D341Med (cell line): ENCODE measurements at places on chromosomes 6 and 20.

DNA sequence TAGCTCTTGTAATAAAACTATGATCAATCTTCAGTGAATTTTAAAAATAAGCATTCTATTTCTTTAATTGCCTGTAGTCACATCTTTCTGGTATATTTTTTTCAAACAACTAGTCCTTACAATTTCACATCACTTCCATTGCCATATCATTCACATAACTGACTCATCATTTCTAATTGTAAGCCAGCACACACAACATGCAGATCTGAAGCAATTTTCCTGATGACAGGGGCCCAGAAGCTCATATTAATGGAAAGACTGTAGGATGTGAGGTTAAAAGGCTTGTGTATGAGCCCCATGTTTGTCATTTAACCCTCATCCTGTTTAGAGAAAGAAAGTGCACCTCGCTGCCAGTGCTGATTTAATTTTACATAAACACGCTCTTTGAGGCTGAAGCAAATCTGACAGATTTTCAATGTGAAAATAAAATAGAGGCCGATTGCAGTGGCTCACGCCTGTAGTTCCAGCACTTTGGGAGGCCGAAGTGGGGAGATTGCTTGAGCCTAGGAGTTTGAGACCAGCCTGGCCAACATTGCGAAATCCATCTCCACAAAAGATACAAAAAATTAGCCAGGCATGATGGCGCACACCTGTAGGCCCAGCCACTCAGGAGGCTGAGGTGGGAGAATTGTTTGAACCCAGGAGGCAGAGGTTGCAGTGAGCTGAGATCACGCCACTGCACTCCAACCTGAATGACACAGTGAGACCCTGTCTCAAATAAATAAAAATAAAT lies 40.1 kb upstream of the LTV1 start:
- DNase-seq, result no peak

- peak; percentile 73 for DNase-seq
These were observed 883 bp upstream of the DBNDD2 start for GRCh38 chr20:45407067-45407745.

DNA sequence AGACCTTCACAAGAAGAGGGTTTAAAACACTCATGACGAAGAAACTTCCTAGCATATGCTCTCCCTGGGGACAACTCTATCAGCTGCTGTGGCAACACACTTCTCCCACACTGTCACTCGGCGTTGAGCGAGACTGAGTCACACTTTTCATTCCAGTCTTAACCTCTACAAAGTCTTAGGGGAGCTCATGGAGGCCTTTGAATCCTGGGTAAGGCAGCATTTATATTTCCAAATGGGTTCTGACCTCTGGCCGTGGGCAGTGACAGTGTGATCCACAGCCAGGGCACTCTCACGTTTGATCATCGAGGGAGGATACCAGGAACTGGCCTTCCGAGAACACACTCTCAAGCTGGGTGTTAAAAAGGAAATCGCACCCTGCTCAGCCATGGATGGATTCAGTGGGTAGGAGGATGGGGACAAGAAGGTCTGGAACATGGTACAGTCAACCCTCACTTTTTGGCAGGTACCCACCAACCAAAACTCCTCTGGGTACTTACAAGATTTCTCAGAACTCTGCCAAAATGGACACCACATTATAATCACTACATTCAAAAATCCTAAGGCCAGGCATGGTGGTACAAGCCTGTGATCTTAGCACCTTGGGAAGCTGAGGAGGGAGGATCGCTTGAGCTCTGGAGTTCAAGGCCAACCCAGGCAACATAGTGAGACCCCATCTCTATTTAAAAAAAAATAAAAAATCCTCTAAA lies 19.6 kb downstream of the RRBP1 start:
- DNase-seq, result no peak

- peak; percentile 40 for DNase-seq
These were observed 98.0 kb downstream of the SNAP25 start for GRCh38 chr20:10316582-10316981.

DNA sequence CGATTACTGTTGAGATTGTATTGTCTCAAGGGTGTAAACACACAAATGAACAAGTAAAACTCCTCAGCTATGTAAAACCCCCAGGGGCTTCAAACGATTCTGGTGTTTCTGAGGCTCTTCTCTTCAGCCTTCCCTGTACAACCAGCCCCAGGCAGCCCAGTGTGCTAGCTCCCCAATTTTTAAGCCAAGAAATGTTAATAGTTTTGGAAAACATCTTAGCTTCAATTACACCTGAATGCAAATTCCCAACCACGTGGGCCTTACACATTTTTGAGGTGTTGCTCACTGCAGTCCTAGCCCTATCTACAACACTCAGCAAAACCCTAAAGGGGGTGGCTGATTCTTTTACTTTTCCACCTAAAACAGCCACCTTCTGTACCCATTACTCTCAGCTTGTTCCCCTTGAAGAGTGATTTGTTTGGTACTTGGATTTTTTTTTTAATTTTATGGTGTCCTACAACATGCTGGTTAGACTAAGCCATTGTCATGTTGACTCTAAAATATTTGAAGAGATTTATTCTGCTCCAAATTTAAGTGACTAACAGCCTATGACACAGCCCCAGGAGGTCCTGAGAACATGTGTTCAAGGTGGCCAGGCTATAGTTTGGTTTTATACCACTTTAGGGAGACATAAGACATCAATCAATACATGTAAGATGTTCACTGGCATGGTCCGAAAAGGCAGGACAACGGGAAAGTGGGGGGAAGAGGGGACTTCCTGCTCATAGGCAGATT lies 48.7 kb downstream of the ADAT2 start:
- DNase-seq, result no peak

DNA sequence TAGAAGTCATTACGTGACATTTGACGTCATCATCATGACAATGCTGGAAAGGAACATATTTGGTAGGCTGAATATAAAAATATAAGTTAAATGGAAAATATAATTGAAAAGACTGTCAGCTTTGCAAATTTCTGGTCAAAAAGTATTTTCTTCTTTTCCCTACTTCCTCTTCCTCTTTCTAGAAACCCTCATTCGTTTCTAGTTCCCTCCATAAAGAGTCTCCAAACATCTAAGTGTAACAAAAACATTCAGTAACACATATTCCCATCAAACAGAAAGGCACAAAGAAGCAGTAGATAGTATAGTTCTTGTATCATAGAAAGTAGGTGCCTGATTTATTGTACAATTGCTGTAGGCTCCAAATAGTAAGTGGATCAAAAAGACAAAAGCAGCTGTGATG lies 150.8 kb upstream of the FAM83B start:
- no peak for DNase-seq

GRCh38 chr6:15389765-15390723 lies 144.2 kb downstream of the JARID2 start:
- peak; percentile 76 for DNase-seq

- no peak for DNase-seq
These were observed 809.3 kb downstream of the HACE1 start for GRCh38 chr6:104050455-104050854.

- no peak for DNase-seq
These were observed 2.5 kb downstream of the PPDPF start for GRCh38 chr20:63522981-63523611.

DNA sequence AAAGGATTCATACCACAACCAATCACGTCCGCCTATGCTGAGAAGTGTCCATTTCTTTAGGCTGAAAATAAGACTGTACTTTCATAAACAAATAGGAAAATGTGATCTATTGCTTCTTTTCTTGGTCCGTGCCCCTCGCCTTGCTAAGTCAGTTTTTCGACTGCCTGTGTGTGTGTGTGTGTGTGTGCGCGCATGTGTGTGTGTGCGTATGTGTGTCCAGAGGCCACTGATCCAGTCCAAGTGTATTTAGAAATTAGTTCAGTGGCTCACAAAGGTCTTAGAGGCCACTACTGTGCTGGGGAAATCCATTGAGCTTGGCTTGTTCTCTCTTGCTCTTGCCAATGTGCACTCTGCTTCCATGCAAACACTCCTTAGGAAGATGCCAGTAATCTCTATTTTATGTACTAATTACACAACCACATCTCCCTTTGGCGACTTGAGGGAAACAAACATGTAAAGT lies 50.5 kb downstream of the SLC22A23 start:
- no peak for DNase-seq

DNA sequence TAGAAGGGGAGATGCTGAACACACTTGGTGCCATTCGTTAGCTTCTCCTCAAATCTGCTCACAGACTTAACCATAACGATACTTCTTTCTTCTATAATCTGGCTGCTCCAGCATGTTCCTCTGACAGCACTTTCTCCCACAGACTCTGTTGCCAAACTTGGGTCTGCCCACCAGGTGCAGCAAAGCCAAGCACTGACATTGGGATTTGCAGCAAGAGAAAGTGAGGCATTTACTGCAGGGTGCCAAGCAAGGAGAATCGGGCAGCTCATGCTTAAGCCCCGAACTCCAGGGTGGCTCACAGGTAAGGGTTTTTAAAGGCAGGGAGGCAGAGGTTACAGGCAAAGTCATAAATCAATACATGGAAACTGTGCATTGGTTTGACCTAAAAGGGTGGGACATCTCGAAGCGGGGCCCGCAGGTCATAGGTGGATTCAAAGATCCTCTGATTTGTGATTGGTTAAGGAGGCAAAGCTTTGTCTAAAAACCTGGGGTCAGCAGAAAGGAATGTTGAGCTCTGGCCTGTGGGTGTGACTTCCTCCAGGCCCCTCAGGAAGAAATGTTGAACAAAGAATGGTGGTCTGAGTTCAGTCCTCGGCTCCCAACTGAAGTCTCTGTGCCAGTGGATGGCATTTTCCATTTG lies 25.1 kb upstream of the PNPLA1 start:
- DNase-seq, result no peak

DNA sequence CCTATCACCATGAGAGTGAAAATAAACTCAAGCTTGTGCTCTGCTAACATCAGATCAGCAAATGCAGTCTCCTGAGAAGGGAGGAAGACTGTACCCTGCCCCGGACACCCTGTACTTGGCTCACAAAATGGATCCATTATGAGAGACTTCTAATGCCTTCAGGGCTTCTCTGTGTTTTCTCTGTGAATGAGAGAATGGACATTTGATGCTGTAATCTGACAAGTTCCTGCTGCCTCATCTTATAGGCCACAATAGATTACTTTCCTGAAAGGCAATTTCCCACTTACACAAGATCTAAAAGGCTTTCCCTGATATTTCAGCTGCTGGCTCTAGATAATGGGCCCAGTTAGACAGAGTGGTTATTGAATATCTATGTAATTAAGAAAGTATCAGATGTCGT lies 117.2 kb downstream of the OTOR start:
- no peak for DNase-seq

- DNase-seq, result no peak
These were observed 67.8 kb upstream of the CITED2 start for GRCh38 chr6:139442188-139442671.

- DNase-seq, result no peak
These were observed 174.1 kb downstream of the FARS2 start for GRCh38 chr6:5435449-5435848.

DNA sequence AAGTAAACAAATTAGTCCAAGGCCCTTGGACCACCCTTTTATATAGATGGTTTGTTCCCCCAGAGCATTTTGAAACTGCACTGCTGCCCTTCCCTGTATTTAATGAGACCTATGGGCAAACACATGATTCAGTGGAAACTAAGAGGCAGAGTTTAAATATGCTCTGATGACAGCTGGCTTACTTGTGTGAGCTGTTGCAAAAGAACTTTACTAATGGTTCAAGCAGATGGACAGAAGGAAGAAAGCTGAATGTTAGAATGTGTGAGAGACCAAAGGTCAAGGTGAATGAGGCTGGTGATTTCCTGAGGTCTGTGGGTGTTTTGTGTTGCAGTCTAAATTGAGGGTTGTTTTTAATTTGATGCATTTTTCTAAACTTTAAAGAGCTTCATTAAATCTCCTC lies 123.0 kb upstream of the CEP162 start:
- DNase-seq, result no peak

- DNase-seq, result no peak
These were observed 1018.6 kb upstream of the EYS start for GRCh38 chr6:66725670-66726069.

- no peak for DNase-seq
These were observed 81.8 kb upstream of the CNKSR3 start for GRCh38 chr6:154592199-154592860.

DNA sequence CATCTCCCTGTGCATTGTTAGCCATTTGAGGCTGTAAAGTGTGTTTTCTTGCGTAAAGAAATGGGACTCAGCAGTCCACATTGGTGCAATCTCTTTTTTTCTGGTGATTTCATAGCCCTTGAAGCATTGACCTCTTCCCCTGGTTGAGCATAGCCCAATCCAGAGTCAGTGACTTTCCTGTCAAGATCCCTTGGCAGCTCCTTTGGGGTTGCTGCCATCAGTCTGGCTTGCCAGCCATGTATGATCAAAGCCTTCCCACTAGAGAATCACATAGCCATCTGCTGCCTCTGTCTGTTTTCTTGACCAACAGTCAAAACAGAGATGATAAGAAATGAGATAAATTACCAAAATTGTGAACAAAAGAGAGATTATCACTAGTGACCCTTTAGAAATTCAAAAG lies 19.6 kb downstream of the HLA-A start:
- DNase-seq, result no peak

DNA sequence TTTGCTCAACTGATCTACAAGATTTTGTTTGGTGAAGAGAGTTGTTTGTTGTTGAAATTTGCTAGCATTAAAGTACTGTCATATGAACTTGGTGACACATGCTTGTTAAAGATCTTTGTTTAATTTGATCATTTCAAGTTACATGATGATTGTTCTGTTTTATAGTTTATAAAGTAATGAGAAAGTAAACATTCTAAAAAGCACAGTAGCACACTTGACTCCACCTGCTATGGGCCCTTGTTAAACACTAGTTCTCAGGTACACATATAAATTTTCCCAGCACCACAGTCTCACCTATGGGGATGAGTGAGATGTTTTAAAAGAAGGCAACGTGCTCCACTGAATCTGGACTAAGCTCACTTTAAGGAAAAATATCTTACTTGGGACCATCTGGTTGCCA lies 14.1 kb downstream of the MCHR2 start:
- no peak for DNase-seq

DNA sequence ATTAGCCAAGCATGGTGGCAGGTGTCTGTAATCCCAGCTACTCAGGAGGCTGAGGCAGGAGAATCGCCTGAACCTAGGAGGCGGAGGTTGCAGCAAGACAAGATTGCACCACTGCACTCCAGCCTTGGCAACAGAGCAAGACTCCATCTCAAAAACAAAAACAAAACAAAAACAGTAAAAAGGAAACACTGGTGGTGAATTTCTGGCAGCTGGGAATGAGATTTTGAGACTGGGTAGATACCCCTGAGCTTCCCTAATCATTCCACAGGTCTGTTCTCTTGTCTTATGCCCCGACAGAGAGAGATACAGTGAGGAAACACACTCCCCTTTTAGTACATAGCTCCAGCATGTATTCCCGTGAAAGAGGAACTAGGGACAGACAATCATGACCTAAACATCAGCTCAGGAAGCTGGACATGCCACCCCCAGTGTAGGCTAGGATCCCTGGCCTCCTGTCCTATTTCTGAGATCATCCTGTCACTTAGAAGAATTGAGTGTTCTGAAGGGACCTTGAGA lies 9.6 kb downstream of the MAN1A1 start:
- no peak for DNase-seq

GRCh38 chr20:51237278-51237677 lies 214.4 kb upstream of the KCNG1 start:
- DNase-seq, result no peak
